Activated naive CD8-positive, alpha-beta T cell treated with anti-CD3 and anti-CD28 coated beads, Interleukin-2, amount 10 ng/mL, durations not matched to agents 7 days and 5 days (primary cell): ENCODE measurements at places on chromosomes 4 and X.

- DNase-seq, result no peak
These were observed 8.4 kb downstream of the RPL39 start for GRCh38 chrX:119783026-119783425.

- no peak for DNase-seq
These were observed 2.9 kb upstream of the PTCHD1 start for GRCh38 chrX:23331701-23332100.

DNA sequence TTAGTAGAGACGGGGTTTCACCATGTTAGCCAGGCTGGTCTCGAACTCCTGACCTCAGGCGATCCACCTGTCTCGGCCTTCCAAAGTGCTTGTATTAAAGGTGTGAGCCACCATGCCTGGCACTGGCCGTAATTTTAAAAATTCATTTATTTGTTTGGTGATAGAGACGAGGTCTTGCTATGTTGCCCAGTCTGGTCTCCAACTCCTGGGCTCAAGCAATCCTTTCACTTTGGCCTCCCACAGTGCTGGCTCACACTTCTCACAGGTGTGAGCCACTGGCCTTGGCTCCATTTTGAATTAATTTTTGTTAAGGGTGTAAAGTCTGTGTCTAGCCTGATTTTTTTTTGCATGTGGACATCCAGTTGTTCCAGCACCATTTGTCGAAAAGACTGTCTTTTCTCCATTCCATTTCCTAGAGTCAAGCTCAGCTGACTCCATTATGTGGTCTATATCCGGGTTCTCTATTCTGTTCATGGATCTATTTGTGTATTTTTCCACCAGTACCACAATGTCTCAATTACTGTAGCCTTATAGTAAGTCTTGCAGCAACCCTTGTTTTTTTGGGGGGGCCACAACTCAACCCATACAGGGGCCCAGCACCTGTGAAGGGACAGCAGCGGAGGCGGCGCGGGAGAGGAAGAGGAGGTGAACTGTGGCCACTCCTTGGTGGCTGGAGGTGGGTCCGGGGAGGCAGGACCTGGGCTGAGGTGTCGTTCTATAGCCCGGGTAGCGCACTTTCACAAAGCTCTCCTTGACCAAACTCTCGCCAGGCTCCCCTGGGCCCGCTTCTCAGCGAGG, 1.5 kb upstream of the NSD2 start:
- DNase-seq, result no peak

DNA sequence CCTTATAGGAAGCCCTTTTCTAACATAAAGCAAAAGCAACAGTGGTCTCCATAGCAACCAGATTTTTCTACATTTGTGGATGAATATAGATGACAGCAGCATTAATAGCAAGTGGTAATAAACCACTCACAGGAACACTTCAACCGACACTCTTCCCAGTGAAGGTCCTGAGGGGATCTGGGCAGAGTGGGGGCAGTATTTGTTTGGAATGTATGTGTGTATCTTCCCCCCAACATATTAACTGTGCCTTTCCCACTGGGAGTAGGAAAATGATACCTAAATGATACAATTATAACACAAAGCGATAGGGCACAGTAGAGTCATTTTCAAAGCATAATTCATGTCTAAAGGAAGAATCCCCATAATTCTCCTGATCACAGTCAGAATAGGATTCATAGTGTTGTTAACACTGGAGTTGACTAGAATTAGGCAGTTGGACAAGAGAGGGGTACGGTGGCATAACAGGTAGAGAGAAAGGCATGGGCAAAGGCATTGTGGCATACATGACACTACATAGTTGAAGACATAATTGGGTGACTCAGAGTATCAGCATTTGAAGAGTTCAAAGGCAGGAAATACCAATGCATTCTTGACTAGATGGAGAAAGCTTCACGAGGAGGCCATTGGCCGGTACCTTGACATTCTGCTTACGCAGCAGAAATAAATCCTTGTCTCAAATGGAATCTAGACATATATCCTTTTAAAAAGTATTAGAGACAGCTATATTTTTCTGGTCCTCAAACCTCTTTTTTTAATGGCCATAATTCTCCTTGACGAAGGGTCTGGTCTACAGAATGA, 15.2 kb downstream of the CAPN6 start:
- no peak for DNase-seq

- DNase-seq, result no peak
These were observed 93.4 kb upstream of the RAPGEF2 start for GRCh38 chr4:159009521-159009920.

DNA sequence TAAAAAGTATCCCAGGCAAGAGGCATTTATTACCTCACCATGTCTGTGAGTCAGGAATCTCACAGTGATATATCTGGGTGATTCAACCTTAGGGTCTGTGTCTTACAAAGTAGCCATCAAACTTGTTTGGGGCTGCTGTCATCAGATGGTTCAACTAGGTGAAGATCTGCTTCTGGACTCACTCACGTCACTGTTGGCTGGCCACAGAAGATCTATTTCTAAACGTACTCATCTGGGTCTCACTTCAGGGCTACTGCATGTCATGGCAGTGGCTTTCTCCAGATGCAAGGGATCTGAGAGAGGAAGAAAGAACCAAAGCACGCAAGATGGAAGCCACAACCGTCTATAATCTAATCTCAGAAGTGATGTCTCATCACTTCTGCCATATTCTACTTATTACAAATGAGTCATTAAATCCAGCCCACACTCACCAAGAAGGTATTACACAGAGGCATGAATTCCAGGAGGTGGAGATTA, 267.8 kb upstream of the ANKRD50 start:
- DNase-seq, result no peak

DNA sequence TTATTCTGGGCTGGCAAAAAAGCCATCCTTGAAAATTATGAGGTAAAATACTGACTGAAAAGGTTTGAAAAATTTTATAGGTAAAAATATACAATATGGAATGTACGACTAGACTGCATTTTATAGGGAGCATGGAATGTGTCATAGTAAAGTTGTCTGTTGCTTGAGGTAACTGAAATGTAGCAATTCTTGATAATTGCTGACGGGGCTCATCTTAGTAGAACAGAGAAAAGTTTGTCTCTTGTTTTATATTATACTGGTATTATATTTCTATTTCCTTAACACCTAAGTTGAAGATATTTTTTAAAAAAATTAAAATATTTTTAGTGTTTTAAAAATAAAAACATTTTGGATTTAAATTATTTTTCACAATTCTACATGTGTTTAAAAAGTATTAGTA, 11.0 kb downstream of the GRIA2 start:
- DNase-seq, result no peak

DNA sequence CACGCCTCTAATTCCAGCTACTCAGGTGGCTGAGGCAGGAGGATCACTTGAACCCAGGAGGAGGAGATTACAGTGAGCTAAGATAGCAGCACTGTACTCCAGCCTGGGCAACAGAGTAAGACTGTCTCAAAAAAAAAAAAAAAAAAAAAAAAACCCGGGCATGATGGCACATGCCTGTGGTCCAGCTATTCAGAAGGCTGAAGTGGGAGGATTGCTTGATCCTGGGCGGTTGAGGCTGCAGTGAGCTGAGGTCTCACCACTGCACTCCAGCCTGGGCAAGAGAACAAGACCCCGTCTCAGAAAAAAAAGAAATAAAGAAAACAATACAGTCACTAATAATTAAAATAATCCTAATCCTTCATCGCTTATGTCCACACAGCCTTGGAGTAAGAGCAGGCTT, 68.1 kb downstream of the APBB2 start:
- no peak for DNase-seq

GRCh38 chr4:52751487-52751911, 274 bp upstream of the ERVMER34-1 start:
- no peak for DNase-seq

DNA sequence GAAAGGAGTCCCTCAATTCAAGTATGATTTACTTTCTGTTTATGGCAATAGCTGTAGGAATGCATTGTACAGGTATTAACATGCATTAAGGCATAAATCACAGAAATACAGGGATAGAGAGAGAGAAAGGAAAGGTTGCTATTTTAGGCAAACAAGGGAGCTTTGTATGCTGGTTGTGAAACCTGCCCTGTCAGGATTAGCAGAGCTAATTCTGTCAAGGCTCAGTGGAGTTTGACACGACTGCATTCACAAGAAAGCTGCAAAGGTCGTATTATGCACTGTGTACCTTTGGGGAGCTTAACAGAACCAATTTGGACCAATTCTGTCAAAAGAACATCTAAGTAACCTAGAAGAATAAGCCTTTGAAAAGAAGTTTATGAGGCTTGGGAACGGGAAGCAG, 239.3 kb downstream of the GRIA2 start:
- DNase-seq, result no peak

DNA sequence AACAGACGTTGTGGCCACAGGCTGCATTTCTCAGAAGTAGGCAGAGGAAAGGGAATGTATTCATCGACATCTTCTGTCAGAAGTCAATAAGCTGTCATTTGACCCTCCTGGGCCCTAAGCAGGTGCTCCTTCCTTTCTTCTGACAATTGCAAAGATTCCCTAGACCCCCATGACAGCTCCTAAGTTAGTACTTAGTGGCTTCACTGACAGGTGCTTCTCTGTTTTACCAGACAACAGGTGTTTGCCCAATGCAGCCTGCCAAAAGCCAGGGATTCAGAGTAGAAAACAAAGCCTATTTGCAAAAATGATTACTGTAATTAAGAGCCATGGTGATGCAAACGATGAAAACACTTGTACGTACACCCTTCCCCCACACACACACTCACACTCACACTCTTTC, 7.5 kb upstream of the FGF5 start:
- no peak for DNase-seq

- DNase-seq, result no peak
These were observed 79.6 kb upstream of the SPANXN2 start for GRCh38 chrX:143800150-143800549.

DNA sequence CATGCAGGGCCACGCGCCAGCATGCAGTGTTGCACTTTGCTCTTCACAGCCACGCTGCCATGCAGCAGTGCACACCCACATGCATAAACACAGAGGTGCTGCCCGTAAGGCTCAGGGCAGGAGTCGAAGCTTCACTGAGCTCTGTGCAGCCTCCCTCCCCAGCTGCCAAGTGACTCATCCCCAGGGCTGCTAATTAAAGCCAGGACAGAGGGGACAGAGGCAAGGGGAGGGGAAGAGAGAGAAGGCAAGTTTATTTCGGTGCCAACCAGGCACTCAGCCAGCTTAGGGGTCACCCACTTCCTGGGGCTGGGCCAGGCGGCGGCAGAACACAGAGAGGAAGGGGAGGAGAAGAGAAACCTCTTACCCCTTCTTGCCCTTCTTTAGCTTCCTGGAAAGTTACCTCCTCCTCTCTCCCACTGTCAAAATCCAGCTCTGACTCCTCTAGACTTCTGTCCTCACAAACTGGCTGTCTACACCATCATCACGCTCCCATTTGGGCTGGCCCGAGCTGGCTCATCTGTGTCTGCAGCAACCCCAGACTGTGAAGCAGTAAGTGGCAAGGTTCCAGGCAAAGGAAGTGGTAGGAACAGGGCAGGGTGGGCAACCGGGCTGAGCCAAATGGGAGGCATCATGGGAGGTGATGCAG, 6.2 kb upstream of the IQSEC2 start:
- DNase-seq, result peak; percentile 39

DNA sequence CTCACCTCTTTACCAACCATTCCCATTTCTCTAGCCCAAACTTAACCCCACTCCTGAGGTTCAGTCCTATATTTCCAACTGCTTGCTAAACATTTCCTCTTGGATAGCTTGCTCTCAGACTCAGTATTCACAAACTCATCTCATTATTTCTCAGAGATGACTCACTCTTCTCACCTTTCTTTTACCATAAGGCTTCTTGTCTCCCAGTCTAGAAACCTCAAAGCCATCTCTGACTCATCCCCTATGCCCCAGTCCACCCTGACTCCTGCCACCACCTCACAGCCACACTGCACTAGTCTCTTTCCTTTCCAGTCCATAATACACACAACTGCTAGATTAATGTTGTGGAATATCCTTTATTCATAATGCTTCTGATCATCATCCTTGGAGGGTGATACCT, 4.8 kb downstream of the FRMPD3 start:
- DNase-seq, result no peak

- no peak for DNase-seq
These were observed 61.0 kb downstream of the ANXA3 start for GRCh38 chr4:78612398-78613178.

- DNase-seq, result no peak
These were observed 159.7 kb downstream of the ANK2 start for GRCh38 chr4:113209153-113209552.

DNA sequence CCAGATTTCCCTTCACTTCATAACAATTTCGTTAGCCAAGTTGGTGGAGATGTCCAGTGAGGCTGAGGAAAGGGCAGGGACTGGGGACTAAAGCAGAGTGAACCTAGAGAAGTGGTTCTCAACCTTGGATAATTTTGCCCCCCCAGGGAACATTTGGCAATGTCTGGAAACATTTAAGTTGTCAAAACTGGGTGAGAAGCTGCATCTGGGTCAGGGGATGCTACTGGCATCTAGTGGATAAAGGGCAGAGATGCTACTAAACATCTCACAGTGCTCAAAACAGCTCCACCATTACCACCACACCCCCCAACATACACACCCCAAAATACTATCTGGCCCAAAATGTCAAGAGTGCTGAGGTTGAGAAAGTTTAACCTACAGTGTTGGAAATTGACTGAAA, 32.0 kb upstream of the FGF16 start:
- DNase-seq, result no peak

GRCh38 chr4:35939751-35940150, 304.6 kb downstream of the ARAP2 start:
- DNase-seq, result no peak

DNA sequence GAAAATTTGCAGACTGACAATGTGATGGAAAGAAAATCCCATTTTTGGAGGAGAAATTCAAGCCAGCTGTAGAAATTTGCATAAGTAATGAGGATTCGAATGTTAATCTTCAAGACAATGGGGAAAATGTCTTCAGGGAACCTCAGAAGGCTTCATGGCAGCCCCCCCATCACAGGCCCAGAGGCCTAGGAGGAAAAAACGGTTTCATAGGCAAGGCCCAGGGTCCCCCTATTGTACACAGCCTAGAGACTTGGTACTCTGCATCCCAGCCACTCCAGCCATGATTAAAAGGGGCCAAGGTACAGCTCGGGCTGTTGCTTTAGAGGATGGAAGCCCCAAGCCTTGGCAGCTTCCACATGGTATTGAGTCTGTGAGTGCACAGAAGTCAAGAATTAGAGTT, 303.6 kb upstream of the PCDH7 start:
- no peak for DNase-seq

DNA sequence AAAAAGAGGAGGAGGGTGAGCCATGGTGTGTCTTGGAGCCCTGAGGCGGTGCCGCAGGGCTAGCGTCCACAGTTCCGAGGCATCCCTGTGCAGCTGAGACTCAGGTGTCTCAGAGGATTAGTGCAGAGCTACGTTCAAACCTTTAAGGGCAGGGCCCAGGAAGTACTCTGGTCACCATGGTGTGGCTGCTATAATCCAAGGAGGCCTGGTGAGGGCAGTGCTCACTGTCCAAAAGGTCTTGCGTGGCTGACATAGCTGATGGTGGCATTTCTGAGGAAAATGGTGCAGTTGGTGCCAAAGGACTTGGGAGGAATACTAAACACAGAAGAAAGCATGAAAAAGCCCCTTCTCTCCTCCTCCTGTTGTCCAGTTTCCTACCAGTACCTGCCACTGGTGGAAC, 146.9 kb downstream of the DCHS2 start:
- no peak for DNase-seq
